ENCODE measurements at places on chromosomes 6 and 20. TPM values are rescaled to one million over a fixed set of nuclear protein-coding genes. Genes with fewer than 3 reads are reported as not detected.

Gene ZNF311
- total RNA-seq = 0.40 TPM

Gene OTOR
- total RNA-seq = not detected

Gene BCAS1
- total RNA-seq = not detected

Gene TUBE1
- 20.7 TPM for total RNA-seq

- DNase-seq = peak; percentile 86
Measured at GRCh38 chr6:30828027-30828962, 56.0 kb upstream of the DDR1 start.

DNA sequence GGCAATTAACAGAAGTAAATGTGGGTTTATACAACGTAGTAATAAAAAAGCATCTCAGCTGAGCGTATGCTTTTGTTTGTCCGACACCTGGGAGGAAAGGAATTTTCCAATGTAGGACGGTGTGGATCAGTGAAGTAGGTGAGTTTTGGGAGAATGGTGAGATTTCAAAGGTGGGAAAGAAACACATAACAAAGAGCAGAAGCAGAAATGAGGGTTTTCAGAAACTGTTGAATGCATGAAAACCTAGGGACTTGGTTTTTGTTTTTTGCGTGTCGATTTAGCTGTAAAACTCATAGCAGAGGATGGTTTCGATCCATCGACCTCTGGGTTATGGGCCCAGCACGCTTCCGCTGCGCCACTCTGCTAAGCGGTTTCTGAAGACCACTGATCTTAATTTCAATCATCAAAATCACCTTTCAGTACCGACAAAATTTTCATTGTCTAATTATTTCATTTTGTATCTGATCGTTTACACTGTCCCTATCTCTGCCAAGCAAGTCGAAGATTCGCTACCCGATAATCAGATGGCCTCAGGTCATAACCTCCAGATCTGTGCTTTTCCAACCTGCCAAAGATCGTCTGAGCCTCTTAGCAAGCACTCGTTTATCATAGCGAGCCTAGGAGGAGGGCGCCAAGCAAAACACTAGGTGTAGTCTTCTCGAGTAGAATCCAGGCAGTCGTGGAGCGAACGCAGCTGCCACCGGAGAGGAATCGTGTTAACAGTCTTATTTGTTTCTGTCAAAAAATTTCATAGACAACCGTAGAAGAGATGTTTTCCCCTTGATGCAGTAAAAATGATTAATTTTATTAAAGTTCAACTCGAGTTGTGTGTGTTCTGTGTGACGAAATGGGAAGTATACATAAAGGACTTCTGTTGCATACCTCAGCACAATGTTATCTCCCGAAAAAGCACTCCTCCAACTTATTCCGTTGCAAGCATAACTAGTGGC, 20.9 kb upstream of the POM121L2 start:
- DNase-seq = peak; percentile 57

DNA sequence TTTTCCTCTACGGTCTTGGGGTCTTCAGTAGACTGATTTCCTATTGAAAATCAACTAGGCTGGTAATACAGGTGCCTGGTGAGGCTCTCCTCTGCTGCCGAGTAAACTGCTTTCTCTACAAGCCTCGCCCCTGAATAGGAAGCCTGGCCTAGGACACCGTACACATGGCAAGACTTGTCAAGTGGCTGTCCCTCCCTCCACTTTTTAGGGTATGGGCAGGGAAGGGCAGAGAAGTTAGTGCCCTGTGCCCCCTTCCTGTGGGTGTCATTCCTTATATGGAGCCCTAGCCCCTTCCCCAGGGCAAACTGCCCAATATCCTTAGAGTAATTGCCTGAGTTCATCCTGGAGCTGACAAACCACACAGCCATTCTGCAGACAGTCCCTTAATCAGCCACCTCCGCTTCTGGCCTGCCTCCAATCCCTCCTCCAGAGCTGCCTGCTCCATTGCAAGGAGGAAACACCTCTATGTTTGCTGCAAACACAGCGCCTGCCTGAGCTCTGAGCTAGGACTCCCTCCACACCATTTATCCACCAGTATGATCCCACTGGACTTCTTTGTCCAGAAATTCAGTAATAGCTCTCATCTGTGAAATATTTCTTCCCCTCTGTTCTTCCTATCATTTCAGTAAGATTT, 93.1 kb downstream of the CHD6 start:
- DNase-seq = no peak

- no peak for DNase-seq
Measured at GRCh38 chr20:62839261-62839660, 22.4 kb downstream of the TCFL5 start.

- no peak for DNase-seq
Measured at GRCh38 chr20:22569353-22569752, 15.0 kb downstream of the FOXA2 start.

DNA sequence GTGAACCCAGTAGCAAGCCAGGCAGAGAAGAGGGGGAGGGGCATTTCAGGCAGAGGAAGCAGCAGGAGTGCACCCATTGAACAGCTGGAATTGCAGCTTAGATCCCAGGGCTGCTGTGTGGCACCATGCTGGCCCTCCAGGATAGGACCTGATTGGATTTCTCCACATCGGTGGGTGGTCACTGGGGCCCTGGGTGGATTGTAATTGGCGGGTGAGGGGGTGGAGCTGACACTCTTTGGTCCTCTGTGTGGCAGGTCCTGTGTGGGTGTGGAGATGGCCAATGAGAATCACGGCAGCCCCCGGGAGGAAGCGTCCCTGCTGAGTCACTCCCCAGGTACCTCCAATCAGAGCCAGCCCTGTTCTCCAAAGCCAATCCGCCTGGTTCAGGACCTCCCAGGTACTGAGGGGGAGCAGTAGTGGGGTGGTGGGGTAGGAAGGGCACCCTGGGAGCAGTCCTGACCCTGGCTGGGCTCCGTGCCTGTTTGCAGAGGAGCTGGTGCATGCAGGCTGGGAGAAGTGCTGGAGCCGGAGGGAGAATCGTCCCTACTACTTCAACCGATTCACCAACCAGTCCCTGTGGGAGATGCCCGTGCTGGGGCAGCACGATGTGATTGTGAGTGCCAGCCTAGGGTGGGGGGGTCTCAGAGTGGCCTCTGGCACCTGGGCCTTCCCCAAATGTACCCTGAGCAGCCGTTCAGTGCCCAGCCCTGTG, 4.4 kb downstream of the PCIF1 start:
- no peak for DNase-seq

GRCh38 chr6:149080511-149080910, 237.0 kb upstream of the TAB2 start:
- no peak for DNase-seq

DNA sequence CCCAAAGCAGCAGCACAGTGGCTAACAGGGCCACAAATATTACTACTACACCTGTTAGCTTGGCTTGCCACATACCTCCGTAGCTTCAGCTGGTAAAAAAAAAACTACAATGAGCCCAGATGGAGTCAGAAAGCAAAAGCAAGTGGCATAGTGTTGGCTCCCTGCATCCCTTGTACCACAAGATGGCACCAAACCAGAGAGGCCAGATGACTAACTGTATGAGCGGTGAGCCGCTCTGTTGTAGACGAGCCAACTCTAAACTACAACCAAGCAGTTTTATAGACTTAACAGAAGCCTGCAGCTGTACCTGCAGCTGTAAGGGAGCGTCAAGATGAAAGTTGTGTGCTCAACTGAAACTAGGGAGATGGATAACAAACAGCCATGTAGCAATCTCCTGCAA, 84.5 kb upstream of the MCHR2 start:
- no peak for DNase-seq

GRCh38 chr6:50555982-50556381, 157.3 kb upstream of the TFAP2D start:
- no peak for DNase-seq

- DNase-seq = no peak
Measured at GRCh38 chr6:46451343-46451742, 39.9 kb downstream of the RCAN2 start.

- DNase-seq = no peak
Measured at GRCh38 chr6:110561008-110561396, 84.6 kb upstream of the SLC22A16 start.

DNA sequence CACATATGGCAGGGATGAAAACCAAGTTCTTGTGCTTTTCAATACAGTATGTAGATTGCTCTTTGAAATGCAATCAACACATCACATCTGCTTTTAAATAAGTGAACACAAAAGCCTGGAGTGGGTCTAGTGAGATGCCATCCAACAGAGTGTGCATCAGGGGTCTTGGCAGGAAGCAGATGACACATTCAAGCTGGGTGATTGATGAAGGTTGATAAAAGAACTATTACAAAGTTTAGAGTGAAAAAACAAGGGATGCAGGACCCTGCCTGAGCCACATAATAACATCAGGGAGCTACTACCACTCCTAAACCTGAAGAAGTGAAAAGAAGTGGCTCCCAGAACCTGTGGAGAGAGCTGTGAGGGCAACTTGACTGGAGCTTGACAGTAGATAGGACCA, 16.6 kb upstream of the PLCB1 start:
- no peak for DNase-seq

GRCh38 chr6:141398949-141399348, 733.8 kb upstream of the GJE1 start:
- DNase-seq = no peak

All from activated CD8-positive, alpha-beta memory T cell treated with anti-CD3 and anti-CD28 coated beads, Interleukin-2, amount 10 ng/mL, durations not matched to agents 7 days and 5 days (primary cell).